A172 (cell line): ENCODE measurements at places on chromosomes 13 and 19.

DNA sequence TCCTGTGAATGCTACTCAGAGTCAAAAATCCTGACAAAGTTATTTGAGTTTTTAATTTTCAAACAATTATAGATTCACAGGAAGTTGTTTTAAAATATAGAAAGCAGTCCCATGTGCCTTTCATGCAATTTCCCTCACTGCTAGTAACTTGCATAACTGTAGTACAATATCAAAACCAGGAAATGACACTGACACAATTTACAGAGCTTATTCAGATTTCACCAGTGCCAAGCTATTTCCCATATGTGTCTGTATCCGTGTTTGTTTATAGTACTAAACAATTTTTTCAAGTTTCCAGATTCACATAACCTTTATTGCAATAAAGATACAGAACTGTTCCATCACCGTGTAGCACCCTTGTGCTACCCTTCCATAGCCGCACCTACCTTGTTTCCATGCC lies 934.6 kb downstream of the PCDH17 start:
- DNase-seq, result no peak

- peak; percentile 95 for DNase-seq
Observed at GRCh38 chr19:41887711-41888382, 4.9 kb downstream of the ARHGEF1 start.

DNA sequence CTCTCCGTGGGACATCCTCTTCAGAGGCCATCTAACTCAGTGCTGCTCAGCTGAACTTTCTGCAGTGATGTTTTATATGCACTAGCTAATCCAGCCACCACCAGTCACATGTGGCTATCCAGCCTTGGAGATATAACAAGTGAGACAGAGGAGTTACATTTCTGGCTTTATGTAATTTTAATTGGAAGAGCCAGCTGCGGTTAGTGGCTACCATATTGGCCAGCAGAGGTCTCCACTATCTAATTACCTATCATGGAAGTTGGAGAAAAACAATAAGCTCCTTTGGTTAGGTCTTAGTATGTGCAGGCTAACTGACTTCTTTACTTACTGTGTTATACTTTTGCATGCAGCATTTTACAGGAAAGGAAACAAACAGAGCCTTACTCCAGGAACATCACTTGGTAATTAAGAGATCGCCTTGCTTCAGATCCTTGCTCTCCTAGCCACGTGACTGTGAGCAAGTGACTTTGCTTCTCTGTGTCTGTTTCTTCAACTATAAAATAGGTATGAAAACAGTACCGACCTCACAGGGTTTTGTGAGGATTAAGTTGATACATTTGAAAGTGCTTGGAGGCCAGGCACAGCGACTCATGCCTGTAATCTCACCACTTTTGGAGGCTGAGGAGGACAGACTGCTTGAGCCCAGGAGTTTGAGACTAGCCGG lies 1.6 kb upstream of the KLK10 start:
- peak; percentile 45 for DNase-seq

GRCh38 chr19:29896802-29897201 lies 45.2 kb upstream of the URI1 start:
- DNase-seq, result no peak

- no peak for DNase-seq
Observed at GRCh38 chr13:100673376-100673712, 1.3 kb downstream of the TMTC4 start.

DNA sequence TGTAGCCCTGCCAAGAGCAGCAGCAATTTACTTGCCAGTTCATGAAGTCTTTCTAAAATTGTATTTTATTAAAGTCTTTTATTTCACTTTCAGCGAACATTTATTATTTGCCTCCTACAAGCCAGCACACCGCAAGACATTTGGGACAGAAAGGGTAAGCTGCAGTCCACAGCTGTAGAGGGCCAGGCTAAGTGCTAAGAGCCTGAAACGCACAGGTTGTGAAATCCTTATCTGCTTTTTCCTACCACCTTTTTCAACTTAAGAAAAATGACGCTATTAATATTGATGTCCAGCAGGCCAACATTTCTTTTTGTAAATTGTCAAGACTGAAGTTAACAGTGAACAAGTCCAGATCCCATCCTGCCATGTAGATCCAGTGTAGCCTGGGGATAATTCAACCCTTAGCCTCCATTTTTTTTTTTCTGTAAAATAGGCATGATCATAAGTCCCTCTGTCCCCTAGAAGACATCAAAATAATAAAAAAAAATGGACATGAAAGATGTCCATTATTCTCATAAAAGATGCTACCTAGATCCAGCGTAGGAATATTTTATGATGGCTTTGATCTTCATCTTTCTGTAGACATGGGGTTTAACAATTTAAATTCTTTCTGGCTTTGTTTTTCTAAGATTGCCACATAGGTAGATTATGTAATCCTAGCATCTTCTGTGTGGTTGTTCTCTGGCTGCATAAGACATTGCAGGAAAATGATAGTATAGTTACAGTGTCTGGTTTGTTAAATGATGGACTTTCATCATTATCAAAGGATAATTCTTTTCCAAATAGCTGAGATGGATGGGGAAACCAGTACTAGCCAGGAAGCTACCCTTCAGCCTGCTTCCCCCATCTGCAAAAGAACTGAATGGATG lies 128.4 kb downstream of the SHISA2 start:
- DNase-seq, result no peak

- DNase-seq, result no peak
Observed at GRCh38 chr19:14533450-14533849, 4.1 kb downstream of the TECR start.

GRCh38 chr13:81563091-81563490 lies 1222.2 kb upstream of the SPRY2 start:
- DNase-seq, result no peak

DNA sequence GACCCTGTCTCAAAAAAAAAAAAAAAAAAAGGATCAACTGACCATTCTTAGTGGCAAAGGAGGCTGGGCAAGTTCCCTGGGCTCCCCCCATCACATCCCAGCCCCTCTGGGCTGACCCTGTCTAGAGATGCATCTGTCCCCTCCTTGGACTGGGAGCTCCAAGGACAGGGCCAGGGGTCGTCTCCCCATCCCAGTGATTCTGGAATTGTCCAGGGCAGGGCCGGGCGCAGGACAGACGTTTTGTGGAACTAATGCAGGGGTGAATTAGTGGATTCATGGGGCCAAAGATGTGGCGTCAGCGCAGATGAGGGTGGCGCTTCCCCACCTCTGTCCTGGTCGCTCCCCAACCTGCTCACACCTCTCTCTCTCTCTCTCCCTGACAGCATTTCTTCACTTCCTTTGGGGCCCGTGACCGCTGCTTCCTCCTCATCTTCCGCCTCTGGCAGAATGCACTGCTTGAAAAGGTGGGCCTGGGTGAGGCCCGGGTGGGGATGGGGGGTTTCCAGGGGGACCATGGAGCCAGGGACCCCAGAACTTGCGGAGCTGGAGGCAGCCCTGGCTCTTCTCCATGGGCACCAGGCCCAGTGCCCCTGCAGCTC lies 11.1 kb downstream of the GRAMD1A start:
- no peak for DNase-seq

DNA sequence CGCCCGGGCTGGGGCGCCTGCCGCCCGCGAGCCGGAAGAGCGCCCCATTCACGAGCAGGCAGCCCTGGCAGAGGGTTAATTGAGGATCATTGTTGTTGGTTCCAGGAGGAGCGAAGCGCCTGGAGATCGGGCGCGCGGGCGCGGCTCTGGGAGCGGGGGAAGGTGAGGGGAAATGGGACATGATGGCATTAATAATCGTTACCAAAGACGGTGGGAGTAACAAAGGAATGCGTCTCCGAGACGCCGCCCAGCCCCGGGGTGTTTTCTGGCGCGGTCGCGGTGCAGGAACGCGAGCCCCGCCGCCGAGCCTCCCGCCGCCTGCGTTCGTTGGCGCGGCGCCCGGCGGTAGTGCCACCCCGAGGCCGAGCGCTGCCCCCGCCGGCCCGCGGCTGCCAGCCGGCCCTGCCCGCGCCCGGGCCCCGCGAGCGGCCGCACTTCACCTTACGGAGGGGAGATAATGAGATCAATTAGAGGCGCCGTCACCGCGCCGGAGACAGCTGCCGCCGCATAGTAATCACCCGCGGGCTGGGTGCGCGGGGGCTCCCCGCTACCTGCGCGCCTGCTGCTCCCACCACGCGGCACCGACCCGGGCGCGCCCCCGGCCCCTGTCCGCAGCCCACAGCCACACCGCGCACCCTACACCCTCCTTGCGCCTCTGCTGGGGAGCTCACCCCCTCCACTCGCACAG lies 2.8 kb downstream of the ZNF536 start:
- DNase-seq, result no peak

- DNase-seq, result no peak
Observed at GRCh38 chr13:27455331-27455855, 5.0 kb upstream of the MTIF3 start.

DNA sequence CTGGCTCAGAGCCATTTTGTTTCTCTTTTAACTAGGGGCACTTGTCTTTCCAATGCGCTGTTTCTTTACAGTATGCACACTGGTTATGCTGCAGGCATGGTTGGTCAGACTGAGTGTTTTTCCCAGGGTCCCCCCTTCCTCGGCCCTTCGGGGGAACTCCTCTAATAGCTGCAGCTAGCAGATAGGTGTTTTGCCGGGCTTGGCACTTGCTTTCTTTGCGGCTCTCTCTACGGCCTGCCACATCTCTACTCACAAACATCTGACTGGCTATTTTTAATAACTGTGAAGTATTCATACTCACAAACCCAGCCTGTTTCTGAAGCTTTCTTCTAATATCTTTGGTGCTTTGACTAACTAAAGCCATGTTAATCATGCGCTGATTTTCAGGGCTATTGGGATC lies 89.4 kb downstream of the SLC25A15 start:
- no peak for DNase-seq
